Right cardiac atrium (tissue), 5 donors: ENCODE measurements at places on chromosomes 6 and 20. TPM values are rescaled to one million over a fixed set of nuclear protein-coding genes. Genes with fewer than 3 reads are reported as not detected.

GRCh38 chr6:155389130-155389529, 66.5 kb downstream of the NOX3 start:
- DNase-seq: no peak

GRCh38 chr20:43513372-43513930, 6.0 kb downstream of the L3MBTL1 start:
- DNase-seq: no peak

DNA sequence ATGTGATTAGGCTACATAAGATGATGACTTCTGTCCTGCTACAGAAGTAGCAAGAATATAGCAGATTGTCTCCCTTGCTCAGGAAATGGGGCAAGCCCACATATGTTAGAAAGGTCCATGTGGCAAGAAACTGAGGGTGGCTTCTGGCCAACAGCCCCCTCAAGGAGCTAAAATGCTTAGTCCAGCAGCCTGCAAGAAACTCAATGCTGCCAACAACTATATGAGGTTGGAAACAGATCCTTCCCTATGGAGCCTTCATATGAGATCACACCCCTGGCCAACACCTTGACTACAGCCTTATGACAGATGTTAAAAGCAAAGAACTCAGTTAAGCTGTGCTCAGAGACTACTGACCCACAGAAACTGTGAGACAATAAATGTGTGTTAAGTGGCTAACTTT, 22.1 kb downstream of the PTPRT start:
- DNase-seq: no peak

- no peak for DNase-seq
These were observed 278.4 kb upstream of the PTCHD4 start for GRCh38 chr6:48389146-48390043.

DNA sequence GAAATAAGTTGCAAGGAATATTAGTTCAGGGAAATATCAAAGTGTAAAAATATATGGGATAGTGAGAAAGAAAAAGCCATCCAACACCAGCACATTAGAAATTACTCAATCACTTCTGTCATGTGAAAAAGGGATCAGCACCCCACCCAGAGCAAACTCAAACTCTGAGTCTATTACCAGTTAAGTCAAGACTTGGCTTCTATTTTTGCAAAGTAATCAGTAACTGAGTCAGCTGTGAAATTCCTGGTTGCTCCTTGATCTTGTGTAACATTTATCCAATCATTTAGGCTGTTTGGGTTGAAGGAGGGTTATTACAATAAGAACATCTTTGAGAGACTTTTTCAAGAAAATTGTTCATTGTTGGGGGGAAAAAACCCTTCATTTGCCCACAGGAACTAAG, 51.2 kb downstream of the SLC22A23 start:
- no peak for DNase-seq

DNA sequence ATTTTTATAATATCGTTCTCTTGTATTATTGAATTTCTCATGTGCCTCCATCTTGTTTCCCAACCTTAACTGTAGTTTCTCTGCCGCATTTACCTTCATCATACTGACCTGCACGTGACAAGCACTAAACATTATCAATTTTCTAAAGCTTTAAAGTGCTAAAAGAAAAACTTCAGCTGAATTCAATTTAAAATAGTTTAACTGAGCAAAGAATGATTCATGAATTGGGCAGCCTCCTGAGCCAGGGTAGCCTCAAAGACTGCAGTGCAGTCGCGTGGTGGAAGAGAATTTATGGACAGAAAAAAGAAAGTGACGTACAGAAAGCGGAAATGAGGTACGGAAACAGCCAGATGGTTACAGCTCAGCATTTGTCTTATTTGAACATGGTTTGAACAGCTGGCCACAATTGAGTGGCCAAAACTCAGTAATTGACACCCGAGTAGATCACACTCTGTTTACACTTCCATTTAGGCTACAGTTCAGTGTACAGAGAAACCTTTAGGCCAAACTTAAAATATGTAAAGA, 4.2 kb upstream of the ZDHHC14 start:
- DNase-seq: no peak

DNA sequence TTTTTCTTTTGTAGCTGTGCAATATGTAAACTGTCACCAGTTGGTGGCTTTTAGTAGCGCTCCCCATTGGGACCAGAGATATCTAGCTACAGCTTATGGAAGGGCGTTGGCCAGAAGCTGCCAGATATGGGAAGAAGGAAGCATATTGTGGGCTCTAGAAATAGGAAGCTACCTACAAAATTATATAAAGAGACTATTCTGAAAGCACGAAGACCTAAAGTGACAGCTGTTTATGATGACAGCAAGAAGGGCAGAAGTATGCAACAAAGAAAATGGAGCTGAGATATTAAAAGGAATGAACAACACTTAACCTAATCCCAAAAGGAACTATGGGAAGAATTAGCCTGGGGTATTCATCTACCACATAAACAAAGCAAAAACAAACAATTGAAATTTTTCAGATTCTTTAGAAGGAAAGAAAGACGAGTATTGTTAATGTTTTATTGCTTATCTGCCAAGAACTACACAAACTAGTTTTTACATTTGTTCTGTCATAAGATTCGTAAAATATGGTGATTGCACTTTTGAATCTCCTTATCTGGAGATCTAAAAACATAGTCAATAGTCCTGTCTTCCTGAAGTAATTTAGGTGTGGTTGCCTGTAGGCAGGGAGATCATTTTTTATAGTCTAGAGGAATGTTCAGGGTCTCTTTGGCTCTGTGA, 81.6 kb downstream of the NCOA7 start:
- no peak for DNase-seq

GRCh38 chr20:3629893-3630292, 33.3 kb downstream of the GFRA4 start:
- no peak for DNase-seq

Gene TRIM38
- total RNA-seq: 4.7 TPM

Gene TDRD6
- 0.86 TPM for total RNA-seq

Gene NOX3
- not detected for total RNA-seq

Gene JPH2
- total RNA-seq: 106 TPM
